ENCODE measurements at places on chromosomes 3 and 15.

- no peak for DNase-seq
These were observed 463.4 kb upstream of the NDN start for GRCh38 chr15:24150542-24150941.

- DNase-seq = no peak
These were observed 32.4 kb downstream of the ACAN start for GRCh38 chr15:88835646-88836045.

- no peak for DNase-seq
These were observed 195.8 kb downstream of the TBC1D5 start for GRCh38 chr3:17546500-17547255.

DNA sequence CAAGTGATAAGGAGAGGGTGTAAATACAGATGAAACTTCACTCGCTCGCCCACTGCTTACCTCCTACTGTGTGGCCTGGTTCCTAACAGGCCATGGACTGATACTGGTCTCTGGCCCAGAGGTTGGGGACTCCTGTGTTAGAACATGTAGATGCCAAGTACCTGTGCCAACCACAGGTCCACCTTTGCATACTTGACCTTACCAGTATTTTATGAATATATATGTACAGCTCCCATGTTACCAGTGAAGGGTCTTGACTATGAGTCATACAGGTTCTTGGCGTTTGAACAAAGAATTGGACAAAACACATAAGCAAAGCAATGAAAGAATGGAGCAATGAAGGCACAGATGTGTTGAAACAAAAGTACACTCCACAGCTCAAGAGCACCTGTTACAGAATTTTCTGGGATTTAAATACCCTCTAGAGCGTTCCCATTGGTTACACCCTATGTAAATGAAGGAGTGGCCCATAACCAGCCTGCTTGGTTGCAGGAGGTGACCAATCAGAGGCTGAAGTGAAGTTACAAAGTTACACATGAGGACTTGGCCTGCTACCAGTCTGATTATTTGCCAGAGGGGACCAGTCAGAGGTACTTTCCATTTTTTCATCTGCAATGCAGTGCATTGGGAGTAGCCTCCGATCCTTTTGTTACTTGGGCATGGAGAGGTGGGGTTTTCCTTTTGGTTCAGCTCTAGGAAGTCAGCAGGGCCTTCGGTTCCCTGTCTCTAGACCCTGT lies 1.7 kb upstream of the GFM1 start:
- DNase-seq = no peak

GRCh38 chr15:66232267-66232625 lies 21.3 kb downstream of the MEGF11 start:
- no peak for DNase-seq

GRCh38 chr3:152357587-152357986 lies 88.9 kb downstream of the MBNL1 start:
- DNase-seq = no peak

DNA sequence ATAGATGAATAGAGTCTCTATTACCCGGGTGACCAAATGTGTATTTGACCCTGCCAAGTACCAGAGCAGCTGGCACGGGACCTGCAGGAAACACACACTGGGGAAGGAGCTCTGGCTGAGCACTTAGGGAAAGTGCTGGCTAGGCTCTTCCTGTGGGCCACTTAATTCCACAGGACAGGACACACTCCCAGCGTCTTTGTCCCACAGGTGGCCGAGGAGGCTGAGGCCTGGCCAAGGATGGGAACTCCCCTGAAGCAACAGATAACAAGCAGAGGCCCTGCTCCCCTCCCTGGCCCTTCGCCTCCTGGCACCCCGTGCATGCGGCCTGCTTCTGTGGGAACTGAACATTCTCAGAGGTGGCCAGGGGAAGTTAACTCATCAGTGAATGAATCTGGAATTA lies 180.8 kb downstream of the ATP10A start:
- DNase-seq = peak; percentile 21
